MG63 (cell line): ENCODE measurements at places on chromosomes 4 and X. TPM values are rescaled to one million over a fixed set of nuclear protein-coding genes. Genes with fewer than 3 reads are reported as not detected.

GRCh38 chr4:140156529-140157171 is 2.7 kb upstream of the MAML3 start:
- no peak for DNase-seq

Gene MAPK10
- total RNA-seq, result 0.03 and 0.17 TPM in 2 replicates

DNA sequence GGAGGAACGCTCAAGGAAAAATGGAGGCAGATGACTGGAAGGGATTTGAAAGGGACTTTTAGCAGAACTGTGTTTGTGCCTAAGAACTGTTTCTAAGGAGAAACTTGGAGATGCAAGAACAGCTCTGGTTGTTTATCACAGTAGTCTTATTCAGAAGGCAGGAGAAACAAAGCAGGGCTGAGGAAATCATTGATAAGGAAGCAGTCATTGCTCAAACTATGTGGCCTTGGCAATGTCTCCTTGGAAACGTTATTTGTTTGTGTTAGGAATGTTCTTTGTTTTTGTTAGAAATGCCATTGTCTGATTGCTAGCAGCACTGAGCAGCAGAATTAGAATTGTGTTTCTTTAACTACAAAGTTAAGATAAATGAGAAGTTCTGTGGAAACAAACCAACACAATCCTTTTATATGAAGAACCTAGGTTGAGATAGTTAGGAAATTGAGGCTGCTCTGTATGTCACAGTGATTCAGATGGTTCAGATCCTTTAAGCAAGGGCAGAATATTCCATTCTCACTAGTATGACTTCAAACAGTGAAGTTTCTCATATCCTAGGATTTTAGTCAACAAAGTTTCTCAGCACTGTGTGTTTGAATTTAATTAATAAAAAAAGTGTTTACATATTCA is 1191.3 kb upstream of the IGFBP7 start:
- no peak for DNase-seq

Gene NWD2
- not detected in 2 replicates for total RNA-seq

DNA sequence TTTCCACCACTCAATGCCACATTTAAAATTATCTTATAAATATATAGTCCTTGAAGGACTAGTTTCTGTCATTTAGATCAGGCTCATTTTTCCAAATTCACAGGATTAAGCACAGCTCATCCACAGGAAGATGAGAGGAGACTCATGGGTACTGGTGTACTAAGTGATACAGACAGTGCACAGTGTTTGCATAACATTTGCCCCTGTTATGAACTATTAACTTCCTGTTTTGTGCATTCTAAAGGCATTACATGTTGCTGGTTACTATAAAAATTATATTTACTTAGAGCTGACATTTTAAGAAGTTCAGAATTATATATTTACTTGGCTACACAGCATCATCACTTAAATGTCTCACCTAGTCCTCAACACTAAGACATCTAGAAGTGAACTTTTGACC is 772.0 kb downstream of the TECRL start:
- DNase-seq, result no peak

DNA sequence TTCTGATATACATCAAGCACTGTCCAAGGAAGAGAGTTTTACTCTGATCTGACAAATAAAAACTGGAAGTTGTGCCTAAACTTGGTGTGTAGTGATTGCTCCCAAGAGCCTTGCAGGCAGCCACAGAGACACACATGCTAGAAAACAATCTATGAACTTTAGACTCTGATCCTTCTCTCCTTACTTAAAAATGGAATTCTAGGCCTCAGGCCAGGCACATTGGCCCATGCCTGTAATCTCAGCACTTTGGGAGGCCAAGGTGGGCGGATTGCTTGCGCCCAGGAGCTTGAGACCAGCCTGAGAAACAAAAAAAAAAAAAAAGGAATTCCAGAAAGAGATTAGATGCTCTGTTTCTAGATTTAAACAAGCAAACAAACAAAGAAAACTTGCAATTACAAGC is 45.6 kb upstream of the S100G start:
- no peak for DNase-seq

DNA sequence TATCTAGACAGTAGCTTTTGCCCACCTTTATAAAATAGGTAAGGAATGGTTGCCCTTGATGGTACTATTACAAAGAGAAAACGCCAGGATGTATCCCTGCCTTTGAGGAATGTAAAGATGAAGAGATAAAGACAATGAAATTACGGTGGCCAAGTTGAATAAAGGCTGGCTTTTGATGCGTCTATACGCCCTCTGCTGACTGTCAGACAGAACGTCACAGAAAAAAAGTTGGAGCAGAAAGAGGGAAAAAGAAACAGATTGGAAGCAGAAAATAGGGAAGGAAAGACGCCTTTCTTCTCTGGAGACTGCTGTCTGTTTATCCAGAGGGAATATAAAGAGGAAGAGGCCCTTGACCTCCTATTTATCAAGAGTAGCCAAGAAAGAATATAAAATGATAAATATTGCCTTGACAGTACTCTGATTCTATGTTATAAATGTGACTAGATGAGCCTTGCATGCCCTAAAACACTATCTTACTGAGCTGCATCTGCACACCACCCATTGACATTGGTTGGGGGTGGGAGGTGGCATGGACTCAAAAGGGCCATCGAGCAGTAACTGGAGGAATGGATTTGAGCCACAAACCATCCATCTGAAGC is 30.6 kb downstream of the PCDH19 start:
- DNase-seq, result no peak
